ENCODE measurements at places on chromosomes 5 and 9. TPM values are rescaled to one million over a fixed set of nuclear protein-coding genes. Genes with fewer than 3 reads are reported as not detected.

- peak; percentile 98 for DNase-seq
Observed at GRCh38 chr5:77893225-77893860, 117.2 kb upstream of the TBCA start.

Gene CER1
- not detected for total RNA-seq

DNA sequence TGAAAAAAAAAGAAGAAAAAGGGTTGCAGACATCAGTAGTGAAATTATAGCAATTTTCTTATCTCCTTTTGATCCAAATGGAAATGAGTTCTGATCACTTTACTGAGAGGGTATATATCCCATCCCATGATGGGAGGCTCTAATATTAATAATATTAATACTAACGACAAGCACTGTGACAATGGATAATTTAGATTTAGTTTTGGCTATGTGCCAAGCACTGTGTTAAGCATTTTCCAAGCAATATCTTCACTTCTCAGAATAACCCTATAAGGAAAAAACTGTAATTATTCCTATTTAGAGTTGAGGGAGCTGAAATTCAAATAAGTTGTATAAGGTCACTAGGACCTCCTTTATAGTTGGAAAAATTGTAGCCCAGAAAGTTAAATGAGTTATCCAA is 58.4 kb upstream of the ASTN2 start:
- DNase-seq: no peak

DNA sequence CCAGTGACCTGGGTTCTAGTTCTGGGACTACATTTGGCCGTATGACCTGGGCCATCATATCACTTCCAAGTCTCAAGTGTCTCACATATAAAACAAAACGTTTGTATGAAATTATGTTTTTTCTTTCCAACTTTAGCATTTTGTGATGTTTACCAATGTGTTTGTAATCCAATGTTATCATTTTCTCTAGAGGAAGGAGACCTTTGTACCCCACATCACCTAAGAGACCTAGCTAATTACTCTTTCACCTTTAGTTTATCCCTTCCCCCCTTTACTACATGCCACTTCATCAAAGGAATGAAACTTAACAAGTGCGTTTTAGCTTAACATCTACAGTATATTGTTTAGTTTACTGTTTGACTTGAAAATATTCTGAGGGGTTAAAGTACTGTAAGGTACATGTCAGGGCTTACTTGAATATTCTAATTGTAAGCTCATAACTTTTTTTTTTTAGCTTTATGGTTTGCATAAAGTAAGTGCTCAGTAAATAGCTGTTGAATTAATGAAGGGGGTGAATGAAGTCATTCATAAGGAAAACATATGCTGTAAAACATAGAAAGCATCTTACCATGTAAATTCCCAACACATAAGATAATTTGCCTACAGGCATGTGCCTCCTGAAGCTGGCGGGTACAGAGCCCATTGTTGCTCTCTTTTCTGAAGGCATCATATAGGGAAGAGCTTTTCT is 2.9 kb downstream of the PIP5K1B start:
- no peak for DNase-seq

GRCh38 chr9:79708541-79708940 is 136.8 kb downstream of the TLE4 start:
- no peak for DNase-seq

Gene F2RL2
- 2.8 TPM for total RNA-seq

Gene IL7R
- 12.2 TPM for total RNA-seq

GRCh38 chr5:154312576-154312975 is 122.0 kb downstream of the GALNT10 start:
- peak; percentile 37 for DNase-seq

DNA sequence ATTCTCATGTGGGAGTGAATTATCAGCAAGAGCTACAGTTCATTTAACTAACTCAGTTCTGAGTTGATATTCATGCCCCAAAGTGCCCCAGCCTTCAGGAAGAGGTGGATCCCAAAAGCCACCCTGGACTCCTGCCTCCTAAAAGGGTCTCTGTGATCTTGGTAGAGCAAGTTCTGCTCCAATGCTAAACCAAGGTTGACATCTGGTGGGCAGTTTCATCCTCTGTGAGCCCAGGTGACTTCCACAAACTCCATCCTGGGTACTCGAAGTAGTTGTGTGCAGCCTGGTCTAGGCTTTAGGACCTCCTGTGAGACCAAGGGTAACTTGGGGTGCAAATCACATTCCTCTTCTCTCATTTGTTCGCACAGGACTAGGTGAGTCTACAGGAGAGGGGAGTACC is 816.8 kb downstream of the MTRR start:
- no peak for DNase-seq

DNA sequence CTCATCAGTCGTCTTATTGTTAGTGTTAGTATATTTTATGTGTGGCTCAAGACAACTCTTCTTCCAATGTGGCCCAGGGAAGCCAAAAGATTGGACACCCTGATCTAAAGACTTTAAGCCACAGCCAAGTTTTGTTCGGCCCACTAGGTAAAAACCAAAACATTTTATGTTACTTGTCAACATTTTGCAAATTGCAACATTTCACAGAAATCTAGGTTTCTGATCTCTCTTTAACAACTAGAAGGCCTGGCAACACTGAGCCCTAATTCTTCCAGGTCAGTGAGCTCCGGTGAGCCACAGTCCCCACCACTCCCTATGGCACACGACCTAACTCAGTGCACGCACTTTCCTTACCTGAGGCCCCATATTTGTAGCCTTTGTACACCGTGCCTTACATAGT is 24.0 kb downstream of the MYO10 start:
- no peak for DNase-seq

Gene IFNK
- total RNA-seq: not detected

Gene IL9
- total RNA-seq: not detected

DNA sequence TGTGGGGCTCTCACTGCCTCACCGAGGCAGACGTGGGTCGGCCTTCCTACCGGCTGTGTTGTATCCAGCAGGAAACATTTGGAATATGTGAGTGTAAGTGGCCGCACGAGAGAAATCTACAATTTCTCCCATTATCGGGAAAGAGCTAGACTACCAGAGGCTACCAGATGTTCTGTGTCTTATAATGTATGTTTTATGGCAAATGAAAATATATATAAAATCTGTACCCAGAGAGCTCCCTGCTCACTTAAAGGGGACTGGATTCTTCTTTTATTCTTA is 69.5 kb upstream of the PITX1 start:
- DNase-seq: no peak

GRCh38 chr5:35668794-35669193 is 51.1 kb downstream of the SPEF2 start:
- DNase-seq: no peak

GRCh38 chr5:57863661-57864060 is 381.1 kb upstream of the ACTBL2 start:
- DNase-seq: peak; percentile 74

- no peak for DNase-seq
Observed at GRCh38 chr5:119275601-119276173, 80.1 kb upstream of the TNFAIP8 start.

Gene HAND1
- not detected for total RNA-seq

GRCh38 chr5:79976759-79977515 is 14.1 kb downstream of the MTX3 start:
- DNase-seq: no peak

Gene GARNL3
- total RNA-seq: 1.2 TPM

Gene GNAQ
- 12.0 TPM for total RNA-seq

DNA sequence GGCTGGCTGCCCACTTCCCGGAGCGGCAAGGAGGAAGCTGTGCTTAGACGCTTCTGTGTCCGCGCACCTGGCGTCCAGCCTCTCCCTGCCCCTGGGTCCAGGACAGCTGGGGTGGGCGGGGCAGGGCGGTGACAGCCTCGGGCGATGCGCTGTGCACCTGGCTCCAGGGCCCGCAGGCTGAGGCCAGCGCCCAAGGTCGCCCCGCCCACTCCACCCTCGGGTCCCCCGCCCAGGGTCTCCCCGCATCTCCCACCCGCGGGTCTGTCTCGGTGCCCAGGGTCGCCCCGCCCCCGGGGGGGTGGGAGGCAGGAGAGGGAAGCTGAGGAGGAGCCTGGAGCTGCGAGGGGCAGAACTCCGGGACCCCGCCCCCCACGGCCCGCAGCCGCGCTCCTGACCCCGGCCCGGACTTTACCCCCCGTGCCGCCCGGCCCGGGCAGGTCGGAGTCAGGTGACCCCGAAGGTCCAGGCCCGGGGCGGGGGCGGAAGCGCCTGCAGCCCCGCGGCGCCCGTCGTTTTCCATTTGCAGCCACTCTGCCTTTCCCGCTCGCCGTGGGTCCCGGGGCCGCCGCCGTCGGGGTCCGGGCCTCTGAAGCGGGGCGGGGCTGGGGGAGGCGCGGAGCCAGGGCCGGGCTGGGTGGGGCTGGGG is at the start of gene ENTPD8:
TSS of gene ENTPD8 (minus strand) at position 69 of the 646 bp plus-strand sequence. CDS start 3,072 bp downstream, outside the sequence.
- no peak for DNase-seq

Gene FGF18
- total RNA-seq: not detected

GRCh38 chr5:55601628-55602027 is 66.9 kb upstream of the PLPP1 start:
- no peak for DNase-seq

DNA sequence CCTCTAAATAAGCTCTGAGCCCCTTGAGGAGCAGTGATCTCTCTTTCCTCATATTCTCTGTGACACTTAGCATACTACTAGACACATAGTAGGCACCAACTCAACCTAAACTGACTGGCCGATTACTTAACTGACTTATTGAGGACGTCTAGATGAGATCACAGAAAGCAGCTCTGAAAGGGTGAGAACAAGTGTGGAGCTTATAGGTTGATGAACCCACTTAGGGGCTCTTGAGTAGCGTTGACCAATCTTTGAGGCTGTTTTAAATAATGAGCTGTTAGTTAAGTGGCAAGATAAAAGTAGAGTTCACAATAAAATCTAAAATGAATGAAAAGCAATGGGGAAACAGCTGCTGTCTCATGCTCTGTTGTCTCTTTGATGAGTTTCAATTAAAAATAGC is 124.7 kb upstream of the TNPO1 start:
- DNase-seq: no peak

GRCh38 chr5:14258840-14259239 is 115.7 kb downstream of the TRIO start:
- DNase-seq: no peak

GRCh38 chr9:129176701-129177442 is 1.2 kb downstream of the IER5L start:
- no peak for DNase-seq
